ENCODE measurements at places on chromosomes 3 and 15.

DNA sequence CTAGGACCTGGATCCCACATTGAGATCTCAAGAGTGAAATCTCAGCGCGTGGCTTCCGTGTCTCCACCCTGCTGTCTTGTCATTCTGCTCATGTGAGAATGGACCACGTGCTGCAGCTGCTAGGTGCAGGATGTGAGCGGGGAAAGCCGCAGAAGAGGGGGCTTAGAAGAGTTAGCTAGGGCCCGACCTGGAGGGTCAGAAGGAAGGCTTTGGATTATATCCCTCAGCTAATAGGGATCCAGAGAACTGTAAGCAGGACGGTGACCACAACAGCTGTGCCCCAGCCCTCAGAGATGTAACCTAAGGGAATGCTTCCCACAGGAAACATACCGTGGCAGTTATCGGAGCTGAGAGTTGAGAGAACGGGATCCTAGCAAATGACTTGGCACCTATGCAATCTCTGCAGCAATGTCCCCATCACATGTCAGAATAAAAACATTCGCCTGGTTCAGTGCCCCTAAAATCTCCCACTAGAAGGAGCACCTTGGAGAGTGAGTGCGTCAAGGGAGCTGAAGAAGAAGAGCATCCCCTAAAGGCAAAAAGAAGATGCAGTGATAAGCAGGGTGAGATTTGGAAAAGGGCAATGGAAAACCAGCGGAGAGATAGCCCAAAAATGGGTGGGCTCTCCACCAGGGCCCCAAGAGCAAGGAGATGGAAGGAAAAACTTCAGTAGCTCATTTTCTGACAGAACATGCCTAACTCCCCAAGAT, 76.9 kb upstream of the ST8SIA2 start:
- no peak for DNase-seq

- DNase-seq: no peak
These were observed 338.1 kb upstream of the TGFBR2 start for GRCh38 chr3:30268288-30268687.

- DNase-seq: no peak
These were observed 26.9 kb upstream of the LDHAL6B start for GRCh38 chr15:59179717-59180116.

GRCh38 chr3:48296699-48297098, 36.8 kb downstream of the SPINK8 start:
- DNase-seq: no peak

GRCh38 chr3:80006315-80006714, 238.5 kb upstream of the ROBO1 start:
- no peak for DNase-seq

DNA sequence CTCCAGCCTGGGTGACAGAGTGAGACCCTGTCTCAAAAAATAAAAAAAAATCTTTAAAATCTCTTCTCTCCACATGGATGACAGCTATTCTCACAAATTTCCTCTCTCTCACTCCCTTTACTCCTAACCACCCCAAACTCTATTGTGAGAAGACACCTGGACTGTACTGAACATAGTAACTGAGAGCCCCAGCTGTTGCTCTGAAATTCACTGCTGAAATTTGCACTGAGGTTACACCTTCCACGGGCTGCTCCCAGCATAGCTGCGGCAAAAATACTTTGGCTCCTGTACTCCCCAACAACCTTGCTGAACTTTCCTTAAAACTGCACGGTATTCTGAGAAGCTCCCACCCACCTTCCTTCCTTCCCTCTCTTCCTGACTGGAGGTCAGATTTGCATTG, 4.4 kb upstream of the PCCB start:
- DNase-seq: no peak

- DNase-seq: no peak
These were observed 32.7 kb downstream of the IQSEC1 start for GRCh38 chr3:13040361-13041074.

DNA sequence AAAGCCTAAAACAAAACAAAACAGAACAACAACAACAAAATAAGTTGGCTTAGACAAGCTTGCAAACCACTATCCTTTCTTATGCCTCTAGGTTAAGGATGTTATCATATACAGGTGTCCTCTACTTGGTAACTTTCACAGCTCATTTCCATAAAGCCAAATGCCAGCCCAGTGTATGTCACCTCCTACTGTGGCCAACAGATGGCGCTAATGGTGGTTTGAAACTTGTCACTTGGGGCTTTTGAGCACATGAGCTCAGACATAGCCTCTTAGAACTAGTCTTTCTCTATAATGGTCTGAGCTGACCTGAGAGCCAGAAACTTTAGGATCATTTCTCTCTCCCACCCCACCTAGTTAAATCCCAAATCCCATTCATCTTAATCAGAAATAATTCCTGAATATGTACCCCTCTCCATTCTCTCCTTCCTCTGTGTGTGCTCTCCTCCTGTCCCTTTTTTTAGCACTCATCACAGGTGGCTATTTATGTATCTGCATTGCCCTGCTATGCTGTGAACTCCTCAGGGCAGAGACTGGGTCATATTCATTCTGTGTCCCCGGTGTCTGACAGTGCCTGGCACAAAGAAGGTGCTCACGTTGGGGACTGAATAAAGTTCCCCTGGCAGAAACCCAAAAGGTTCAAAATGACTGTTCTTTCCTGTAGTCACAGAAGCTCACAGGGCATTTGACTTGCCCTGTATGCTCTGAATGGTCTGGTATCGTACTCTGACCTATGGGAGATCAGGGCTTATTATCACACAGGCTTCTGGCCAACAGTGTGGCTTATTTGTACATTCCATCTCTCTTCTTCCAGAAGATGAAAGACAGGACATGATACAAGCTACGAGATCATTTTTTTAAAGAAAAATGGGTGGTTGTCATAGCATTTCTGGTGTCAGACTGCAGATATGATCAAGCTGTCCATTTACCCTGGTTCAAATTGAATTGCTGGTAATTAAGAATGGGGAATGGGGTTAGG, 319.3 kb upstream of the AZI2 start:
- peak; percentile 28 for DNase-seq

DNA sequence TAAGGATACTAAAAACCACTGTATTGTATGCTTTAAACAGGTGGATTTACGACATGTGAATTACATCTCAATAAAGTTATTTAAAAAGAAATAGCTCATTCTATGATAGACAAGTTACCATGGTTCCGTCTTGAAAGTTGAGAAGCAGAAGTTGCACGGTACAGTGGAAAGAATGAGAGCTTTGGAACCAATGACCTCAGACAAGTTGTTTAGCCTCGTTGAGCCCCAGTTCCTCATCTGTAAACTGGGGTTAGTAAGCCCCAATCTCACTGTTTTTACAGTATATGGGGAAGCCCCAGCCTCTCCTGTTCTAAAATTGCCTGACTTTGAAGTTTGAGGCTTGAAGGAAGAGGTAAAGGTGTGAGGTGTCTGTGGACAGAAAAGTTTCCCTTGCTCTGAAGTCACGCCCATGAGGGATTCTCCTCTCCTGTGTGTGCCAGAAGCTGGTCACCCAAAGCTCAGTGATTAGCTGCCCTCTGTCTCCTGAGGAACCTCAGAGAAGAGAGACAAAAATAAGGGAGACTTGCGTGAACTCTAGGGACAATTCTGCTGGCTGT, 10.0 kb downstream of the CRYGS start:
- DNase-seq: no peak

DNA sequence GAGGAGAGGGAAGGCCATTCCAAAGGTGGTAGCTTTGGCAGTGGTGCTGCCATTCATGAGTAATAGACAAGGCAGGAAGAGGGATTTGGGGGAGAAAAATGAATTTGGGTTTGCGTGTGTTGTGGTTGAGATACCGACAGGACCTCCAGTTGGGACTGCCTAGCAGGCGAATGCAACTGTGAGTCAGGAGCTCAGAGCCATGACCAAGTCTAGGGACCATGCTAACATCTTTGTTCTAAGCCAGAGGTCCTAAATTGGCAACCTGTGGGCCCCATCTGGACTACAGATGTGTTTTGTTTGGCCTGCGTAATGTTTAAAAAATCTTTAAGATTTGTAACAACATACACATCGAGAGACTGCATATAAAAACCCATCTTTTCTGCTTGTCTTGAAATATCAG, 61.6 kb downstream of the SAMMSON start:
- no peak for DNase-seq

DNA sequence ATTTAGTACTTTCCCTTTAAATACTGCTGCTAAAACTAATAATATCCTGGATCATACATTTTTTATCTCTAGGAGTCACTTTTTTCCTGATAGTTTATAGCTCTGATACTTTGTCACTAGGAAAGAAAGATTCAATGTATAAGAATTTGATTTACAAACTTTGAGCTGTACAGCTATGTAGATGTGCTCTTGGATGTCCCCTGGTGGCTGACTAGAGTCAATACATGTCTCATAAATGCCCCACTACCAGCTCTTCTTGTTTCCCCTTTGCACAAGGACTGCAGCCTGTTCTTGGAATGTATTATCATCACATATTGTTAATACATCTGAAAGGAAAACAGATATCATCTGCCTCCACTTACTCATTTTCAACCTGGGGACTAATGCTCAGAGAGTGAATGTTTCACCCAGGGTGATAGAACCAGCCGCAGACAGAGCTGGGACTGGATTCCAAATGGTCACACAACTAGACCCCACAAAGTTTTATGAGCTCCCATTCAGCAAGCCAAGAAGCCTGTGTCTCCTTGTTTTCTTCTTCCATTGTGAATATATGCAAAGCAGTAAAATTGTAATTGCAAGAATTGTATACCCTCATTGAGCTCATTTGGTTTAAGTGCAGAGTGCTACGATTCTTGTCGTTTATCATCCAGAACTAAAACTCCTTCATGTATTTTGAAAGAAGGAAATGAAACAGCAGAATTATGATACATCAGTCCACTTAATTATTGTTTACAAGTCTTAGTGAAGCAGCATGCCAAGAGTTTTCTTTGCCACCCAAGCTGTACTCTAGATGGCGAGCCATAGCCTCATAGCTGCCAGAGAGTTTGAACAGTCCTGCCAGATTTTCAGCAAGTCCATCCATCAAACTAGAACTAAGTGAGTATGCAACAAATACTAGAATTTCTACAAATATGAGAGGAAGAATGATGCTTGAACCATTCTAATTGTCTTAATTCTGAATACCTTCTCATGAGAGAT, 261.6 kb upstream of the LMCD1 start:
- DNase-seq: peak; percentile 1

DNA sequence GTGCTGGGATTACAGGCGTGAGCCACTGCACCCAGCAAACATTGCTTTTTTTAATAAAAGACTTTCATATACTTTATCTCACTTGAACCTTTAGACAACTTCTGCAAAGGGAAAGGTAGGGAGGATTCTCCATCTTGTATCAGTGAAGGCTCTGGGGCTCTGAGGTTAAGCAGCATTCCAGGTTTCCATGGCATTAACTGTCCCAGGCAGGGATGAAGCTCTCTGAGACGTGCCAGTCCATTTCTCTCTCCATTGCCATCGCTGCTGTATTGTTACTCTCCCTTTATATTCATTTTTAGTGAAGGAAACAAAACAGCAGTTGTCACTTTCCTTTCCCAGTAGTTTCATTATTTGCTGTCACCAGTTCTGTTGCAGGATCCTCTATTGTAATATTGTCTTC, 342.4 kb downstream of the LPP start:
- DNase-seq: no peak

- DNase-seq: peak; percentile 43
These were observed 94.5 kb upstream of the ADAMTSL3 start for GRCh38 chr15:83559310-83559966.

- DNase-seq: no peak
These were observed 76.3 kb downstream of the DTWD1 start for GRCh38 chr15:49697121-49697520.

GRCh38 chr3:145191543-145191942, 969.4 kb downstream of the PLOD2 start:
- no peak for DNase-seq

GRCh38 chr15:68650901-68651709, 72.3 kb downstream of the CORO2B start:
- DNase-seq: peak; percentile 46

DNA sequence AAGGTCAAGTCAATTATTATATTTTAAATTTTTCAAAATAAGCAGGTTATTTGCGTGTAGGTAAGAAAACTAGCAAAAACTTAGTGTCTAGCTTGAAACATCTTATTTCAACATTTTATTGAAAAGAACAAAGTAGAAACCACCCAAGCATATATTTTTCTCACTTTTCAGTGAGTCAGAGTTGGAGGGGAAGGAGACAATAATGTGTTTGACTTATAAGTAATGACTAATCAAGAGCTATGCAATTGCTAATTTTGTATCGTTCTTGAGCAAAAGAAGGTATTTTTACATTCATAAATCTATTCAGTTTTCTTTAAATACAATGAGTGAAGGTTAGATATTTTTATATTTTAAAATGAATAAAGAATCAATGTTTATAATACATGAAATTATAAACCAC, 54.4 kb upstream of the P2RY1 start:
- no peak for DNase-seq

DNA sequence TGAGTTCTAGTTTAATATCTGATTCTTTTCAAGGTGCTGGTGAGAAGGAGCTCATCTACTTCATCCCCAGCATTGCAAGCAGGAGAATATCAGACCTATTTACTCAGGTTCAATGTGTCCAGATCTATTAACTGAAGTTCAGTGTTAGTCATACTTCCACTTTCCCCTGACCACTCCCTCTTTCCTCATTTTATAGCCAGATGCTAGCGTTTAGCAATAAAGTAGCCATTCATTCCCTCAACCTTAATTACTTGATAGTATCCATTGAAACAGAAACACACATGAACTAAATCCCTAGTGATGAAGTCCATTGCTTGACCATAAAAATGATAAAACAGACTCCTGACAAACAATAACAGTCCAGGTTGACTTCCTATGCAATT, 60.0 kb downstream of the RPL22L1 start:
- no peak for DNase-seq

GRCh38 chr15:40995656-40996055, 42.4 kb downstream of the CHAC1 start:
- no peak for DNase-seq

DNA sequence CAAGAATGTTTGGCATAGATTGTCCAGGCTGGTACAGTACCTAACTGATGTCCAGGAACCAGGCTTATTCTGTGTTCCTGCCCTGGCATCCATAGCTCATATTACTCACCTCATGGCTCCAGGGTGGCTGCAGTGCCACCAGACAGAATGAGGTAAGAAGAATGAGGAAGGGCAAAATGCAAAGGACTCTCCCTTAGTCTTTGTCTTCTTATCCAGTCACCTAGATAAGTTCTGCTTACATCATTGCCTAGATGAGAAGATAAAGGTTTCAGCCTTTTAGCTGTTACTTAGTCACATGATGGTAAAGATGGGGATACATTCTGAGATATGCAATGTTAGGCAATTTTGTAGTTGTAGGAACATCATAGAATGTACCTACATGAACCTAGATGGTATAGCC, 45.8 kb downstream of the CHP1 start:
- no peak for DNase-seq

DNA sequence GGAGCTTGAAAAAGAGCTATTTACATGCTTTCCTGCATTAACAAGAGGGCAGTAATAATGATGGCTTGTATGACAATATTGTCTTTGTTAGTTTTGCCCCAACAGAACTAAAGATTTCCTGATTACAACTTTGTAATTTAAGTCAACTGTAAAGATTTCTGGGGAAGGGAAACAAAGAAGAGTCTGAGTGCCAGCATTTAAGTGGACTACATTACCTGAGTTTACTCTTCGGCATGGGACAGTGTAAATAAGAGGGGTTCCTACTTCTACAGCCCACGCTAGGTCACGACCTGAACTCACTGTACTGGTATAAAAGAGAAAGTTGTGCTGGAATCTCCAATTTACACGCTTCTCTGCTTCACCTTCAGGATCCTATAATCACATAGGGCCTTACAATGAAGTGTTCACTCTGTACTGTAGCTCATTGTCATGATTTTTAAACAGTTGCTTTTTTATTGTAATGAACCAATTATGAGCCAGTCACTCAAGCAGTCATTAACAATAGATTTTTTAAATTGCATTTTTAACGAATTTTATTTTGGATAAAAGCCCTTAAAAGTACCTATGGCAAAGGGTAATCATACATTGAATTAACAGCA, 39.6 kb downstream of the DPH6 start:
- DNase-seq: no peak

Measured in NCI-H1694 (cell line).